ENCODE measurements at places on chromosomes 6 and 20. TPM values are rescaled to one million over a fixed set of nuclear protein-coding genes. Genes with fewer than 3 reads are reported as not detected.

DNA sequence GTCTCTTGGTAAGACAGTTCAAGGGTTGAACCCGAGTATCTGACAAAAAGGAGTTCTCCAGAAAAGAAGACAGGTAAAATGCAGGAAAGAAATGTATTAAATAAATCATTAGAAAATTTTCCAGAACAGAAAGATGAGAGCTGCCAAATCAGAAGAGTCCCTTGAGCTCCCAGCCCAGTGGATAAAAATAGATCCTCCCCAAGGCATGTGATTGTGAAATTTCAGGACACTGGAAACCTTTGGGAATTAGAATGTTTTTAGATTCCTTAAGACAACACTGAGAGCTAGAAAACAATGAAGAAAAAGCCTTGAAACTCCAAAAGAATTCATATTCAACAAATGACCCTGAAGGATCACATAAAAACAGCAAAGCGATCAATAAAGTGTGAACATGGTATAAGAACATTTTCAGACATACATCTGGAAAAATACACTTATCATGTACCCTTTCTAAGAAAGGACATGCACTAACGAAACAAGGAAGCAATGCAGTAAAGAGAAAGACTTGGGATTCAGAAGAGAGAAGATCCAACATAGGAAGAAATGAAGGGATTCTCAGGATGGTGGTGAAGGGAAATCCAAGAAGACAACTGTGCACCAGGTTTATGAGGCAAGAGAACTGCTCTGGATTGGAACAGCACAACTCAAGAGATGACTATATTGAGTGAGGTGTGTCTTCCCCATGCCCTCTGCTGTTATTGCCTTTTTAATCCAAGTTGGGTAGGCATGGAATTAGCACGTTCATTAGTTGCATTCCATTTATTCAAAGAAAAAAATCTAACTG, 390.4 kb downstream of the SYNE1 start:
- no peak for DNase-seq

GRCh38 chr6:170345662-170346061, 39.1 kb downstream of the FAM120B start:
- peak; percentile 15 for DNase-seq

DNA sequence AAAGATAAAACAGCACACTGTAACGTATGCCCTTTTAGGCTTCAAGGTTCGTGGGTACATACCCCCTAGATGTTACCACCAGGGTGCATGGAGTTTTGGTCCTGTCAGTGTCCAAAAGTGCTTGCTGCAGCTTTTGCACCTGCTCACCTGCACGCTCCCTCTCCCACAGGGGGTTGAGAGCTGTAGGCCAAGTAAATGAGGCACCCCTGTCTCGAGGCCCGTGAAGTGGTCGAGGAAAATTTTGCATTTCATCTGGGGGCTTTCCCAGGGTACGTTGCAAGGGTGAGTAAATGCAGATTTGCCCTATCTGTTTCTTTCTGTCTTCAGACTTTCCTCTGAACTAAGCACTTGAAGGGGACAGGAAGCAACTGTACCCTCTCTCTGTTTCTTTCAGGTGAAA, 136.0 kb downstream of the THBS2 start:
- no peak for DNase-seq

- DNase-seq = peak; percentile 59
These were observed 117.8 kb downstream of the RTN4IP1 start for GRCh38 chr6:106511288-106512047.

DNA sequence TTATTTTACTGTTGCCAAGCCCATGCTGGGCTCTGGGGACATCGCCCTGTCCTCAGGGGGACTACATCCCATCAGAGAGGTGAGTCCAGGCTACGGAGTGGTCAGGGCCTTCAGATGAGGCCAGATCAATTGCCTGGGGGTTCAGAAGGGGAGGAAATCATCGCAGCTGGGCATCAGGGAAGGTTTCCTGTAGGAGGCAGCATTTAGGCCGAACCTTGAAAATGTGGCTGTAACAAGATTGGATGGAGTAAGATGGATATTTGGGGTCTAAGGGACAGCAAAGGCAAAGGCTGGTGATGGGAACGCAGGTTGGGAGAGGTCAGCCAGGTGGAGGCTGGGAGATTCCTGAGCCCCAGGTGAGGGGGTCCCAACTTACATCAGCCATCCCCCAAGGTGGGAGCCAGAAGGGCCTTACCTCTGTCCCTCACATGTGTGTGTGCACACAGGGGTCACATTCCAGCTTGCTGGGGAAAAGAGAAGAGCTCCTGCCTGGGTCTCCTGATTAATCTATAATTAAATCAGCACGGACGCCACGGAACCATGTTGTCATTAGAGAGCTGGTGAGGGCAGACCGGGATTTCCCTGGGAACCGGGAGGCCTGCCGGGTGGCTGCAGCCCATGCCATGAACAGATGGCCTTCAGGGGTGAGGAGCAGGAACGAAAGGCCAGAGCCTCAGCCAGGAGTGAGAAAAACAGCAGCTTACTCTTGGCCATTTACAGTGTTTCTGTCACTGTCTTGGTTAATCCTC, 30.5 kb upstream of the DLGAP4 start:
- DNase-seq = no peak

- peak; percentile 43 for DNase-seq
These were observed 795.9 kb downstream of the MAFB start for GRCh38 chr20:39893003-39893685.

GRCh38 chr6:107030151-107030550, 2.2 kb downstream of the MTRES1 start:
- DNase-seq = peak; percentile 14

DNA sequence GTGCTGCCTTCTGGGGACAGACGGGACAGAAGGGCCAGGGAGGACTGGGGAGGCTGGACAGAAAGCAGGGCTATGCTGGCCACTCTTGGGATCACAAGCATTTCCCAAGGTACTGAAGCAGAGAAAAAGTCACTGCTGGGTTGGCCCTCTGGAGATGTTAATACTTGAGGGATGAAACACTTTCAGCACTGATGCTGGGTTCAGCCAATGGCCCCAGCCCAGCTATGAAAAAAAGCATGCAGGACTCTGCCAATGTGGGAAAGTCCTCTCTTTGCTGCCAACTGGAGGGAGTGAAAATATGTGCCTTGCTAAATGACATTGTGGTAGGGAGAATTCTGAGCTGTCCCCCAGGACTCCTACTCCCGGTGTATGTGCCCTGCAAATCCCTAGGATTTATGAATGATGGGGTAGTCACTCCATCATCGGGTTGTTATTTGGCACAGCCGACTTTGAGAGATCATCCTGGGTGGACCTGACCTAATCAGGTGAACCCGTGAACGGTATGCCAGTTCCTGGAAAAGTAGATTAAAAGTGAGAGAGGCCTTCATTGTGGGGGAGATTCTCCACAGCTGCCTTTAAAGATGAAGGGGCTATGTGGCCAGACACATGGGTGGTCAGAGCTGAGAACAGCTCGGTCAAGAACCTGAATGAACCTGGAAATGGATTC, 119.9 kb upstream of the TRAF3IP2 start:
- no peak for DNase-seq

GRCh38 chr20:6685181-6685582, 82.3 kb upstream of the BMP2 start:
- peak; percentile 93 for DNase-seq

GRCh38 chr6:124995645-124996325, 33.5 kb downstream of the RNF217 start:
- DNase-seq = peak; percentile 69

DNA sequence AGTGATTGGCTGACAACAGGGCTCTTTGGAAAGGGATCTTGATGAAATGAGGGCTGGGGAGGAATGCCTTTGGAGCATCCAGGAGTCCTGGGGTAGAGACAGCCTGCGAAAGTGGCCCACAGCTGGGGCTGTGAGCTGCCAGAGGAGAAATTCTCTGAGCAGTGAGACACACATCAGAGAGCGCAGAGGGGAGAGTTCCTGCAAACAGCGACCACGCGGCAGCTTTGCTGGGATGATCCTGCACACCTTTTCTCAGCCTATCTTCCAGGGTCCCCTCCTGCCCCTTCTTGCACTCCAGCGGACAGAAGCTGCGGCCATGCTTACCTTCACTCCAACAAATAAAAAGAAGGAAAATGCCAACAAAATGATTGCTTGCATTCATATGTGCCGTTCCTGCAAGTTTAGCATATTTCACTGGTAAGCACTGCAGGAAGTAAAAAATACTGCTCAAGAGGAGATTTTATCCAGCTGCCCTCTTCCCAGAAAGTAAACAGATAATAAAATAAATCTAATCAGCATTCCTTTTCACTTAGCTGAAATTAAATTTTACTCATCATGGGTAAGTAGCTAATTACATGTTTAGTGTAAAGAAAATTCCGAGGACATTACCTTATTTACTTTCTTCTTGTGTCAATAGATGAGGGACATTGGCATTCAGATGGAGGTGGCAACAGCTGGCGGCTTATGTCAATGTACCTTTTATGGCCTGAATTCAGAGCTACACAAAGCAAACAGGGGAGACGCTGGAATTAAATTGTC, 339.9 kb upstream of the ARID1B start:
- DNase-seq = no peak

The FOXF2 gene
- not detected for total RNA-seq

The EYS gene
- total RNA-seq = 0.26 TPM

The RAB44 gene
- total RNA-seq = under 0.01 TPM

The RWDD2A gene
- total RNA-seq = 1.8 TPM
